Suprapubic skin (tissue), 4 donors: ENCODE measurements at places on chromosomes 7 and 10.
A peak's percentile ranks its signal among the peaks of the same experiment; 100 is the strongest.

- peaks cover 53% of the 10 kb centered on the region for H3K4me1 ChIP-seq
- H3K4me3 ChIP-seq: peak overlapping the region; percentile 99
- peaks cover 31% of the 10 kb centered on the region for H3K36me3 ChIP-seq
- peak; percentile 87 for DNase-seq
- peak overlapping the region; percentile 98 for H3K27ac ChIP-seq
Observed at GRCh38 chr7:26199301-26200037, 1.1 kb downstream of the HNRNPA2B1 start.

DNA sequence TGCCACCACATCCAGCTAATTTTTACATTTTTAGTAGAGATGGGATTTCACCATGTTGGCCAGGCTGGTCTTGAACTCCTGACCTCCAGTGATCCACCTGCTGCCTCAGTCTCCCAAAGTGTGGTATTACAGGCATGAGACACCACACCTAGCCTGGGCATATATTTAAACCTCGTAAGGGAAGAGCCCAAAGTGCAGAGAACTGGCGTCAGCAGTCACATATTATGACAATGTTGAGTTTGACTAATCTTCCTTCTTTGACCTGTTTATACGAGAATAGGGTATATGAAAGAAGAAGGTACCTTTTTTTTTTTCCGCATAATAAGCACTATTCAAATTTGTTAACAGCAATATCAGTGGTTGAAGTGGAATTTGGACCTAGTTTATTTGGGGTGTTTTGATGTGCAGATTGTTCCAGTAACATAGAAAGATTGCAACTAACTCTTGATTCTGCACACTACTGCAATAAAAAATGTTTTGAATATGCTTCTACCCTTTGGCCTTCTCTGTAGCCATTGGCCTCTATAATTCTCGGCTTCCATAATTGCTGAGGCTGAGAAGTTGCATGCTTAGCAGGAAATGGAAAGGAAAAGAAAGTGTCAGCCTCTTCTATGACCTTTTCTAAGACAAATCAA, 55.9 kb downstream of the MINPP1 start:
- H3K36me3 ChIP-seq: no peaks in the 10 kb centered on the region
- H3K27me3 ChIP-seq: no peaks in the 10 kb centered on the region
- H3K27ac ChIP-seq: no peak overlapping the region
- no peak overlapping the region for H3K4me3 ChIP-seq
- DNase-seq: no peak

DNA sequence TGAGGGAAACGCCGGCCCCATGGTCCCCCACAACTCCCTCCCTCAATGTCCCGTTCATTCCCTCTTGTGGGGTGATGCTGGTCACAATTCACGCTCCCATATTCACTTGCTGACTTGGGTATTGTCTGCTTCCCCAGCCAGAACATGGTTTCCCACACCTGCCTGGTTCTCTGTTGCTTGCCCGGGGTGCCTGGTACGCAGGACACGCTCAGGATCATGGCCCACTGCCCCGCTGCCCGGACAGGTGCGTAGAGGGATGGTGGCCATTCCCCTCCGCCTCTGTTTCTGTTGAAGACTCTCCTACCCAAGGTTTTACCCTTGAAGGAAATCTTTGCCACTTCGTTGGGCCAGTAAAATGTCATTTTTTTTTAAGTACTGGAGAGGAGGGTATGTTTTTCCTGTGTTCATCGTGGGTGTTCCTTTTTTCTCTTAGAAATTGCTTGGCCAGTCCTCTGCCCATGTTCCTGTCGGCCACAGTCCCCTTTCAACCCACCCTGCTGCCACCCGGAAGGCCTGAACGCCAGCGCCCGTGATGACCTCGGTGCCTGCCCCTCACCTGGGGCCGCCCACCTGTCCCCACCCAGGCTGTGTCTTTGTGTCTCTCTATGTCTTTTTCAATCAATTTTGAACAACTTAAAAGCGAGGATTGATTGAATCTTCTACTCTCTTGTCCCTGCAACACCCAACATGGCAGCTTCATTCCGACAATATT, 38.2 kb downstream of the FOXL3 start:
- H3K4me1 ChIP-seq: peaks cover 12% of the 10 kb centered on the region
- no peaks in the 10 kb centered on the region for H3K27me3 ChIP-seq
- DNase-seq: no peak
- no peak overlapping the region for H3K4me3 ChIP-seq
- no peaks in the 10 kb centered on the region for H3K36me3 ChIP-seq
- H3K27ac ChIP-seq: no peak overlapping the region

- no peak overlapping the region for H3K4me3 ChIP-seq
- no peaks in the 10 kb centered on the region for H3K4me1 ChIP-seq
- DNase-seq: no peak
- no peaks in the 10 kb centered on the region for H3K36me3 ChIP-seq
Observed at GRCh38 chr10:78991187-78991586, 77.6 kb upstream of the ZMIZ1 start.

DNA sequence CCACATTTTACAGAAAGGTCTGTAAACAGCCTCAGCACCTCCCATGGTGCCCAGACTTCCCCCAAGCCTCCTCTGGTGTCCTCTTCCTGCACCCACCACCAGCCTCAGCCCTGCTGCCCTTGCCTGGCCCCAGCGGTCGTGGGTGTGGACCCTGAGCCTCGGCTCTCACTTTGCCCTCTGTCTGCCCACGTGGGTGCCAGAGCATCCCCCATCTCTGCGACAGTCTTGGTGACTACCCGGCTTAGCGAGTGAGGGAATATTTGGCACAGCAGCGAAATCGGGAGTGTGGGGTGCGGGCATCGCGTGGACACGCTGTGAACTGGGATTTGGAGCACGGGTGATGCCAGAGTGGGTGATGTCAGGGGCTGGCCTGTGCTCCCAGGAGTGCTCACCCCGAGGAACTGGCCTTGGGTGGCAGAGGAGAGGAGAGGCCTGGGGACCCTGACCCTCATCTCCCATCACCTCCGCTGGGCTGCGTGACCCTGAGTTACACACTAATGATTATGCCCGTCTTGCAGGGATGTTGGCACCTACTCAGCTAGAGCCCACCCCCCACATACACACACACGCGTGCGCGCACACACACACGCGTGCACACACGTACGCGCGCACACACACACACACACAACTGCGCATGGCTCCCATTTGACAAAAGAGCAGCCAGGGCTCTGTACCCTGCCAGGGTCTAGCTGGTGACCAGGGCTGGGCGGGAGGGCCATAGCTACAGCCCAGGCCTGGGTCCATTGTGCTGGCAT, 8.7 kb downstream of the ELFN1 start:
- H3K27ac ChIP-seq: no peak overlapping the region
- no peaks in the 10 kb centered on the region for H3K4me1 ChIP-seq
- peaks cover 44% of the 10 kb centered on the region for H3K27me3 ChIP-seq
- peak; percentile 47 for DNase-seq

GRCh38 chr7:2138146-2138765, 94.5 kb downstream of the MAD1L1 start:
- H3K4me3 ChIP-seq: no peak overlapping the region
- no peaks in the 10 kb centered on the region for H3K27me3 ChIP-seq

DNA sequence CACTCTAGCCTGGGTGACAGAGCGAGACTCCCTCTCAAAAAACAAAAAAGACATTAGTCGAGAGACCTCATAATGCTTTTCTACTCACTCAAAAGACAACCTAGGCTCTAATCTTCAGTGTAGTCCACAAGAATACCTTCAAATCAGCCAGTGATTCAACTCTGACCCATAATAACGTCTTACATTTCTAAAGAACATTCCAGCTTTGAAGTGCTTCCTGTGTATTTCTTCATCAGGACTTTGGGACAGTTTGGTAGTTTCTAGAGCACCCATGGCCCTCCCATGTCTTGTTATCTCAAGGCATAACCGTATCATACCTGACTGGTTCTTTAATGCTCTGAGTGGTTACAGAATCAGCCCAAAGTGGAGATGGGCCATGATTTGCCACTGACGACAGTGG, 221.3 kb downstream of the SKIDA1 start:
- no peaks in the 10 kb centered on the region for H3K27me3 ChIP-seq
- no peak overlapping the region for H3K27ac ChIP-seq
- no peaks in the 10 kb centered on the region for H3K4me1 ChIP-seq
- H3K36me3 ChIP-seq: no peaks in the 10 kb centered on the region

DNA sequence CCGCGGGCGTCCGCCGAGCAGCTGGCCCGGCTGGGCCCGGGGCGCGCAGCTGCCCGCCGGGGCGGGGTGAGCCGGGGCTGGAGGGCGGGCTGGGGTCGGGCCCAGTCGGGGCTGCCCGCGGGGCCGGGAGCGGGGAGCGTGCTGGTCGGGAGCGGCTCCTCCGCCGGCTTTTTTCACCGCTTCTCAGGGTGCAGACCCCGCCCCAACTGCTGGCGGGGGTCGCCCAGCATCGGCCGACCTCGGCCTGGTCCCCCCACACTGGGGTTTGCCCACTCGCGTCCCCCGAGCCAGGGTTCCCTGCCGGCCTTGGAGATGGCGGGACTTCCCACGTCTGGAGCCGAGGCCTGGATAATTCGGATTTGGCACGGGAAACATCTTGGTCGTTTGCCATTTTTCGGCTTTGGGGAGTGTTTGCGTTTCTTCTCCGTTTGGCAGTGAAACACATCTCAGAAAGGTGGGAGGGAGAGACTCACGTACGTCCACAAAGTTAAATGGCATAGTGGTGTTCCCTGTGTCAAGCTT, 432 bp downstream of the TMEM248 start:
- no peak for DNase-seq
- H3K4me3 ChIP-seq: peak overlapping the region; percentile 92
- H3K4me1 ChIP-seq: peaks cover 39% of the 10 kb centered on the region
- H3K36me3 ChIP-seq: no peaks in the 10 kb centered on the region

GRCh38 chr7:47893238-47893637, 55.0 kb downstream of the PKD1L1 start:
- no peaks in the 10 kb centered on the region for H3K36me3 ChIP-seq
- no peaks in the 10 kb centered on the region for H3K27me3 ChIP-seq
- H3K4me1 ChIP-seq: no peaks in the 10 kb centered on the region
- DNase-seq: no peak

GRCh38 chr7:32126843-32127242, 56.6 kb upstream of the PDE1C start:
- no peaks in the 10 kb centered on the region for H3K4me1 ChIP-seq
- DNase-seq: no peak
- H3K27me3 ChIP-seq: no peaks in the 10 kb centered on the region
- H3K4me3 ChIP-seq: no peak overlapping the region

DNA sequence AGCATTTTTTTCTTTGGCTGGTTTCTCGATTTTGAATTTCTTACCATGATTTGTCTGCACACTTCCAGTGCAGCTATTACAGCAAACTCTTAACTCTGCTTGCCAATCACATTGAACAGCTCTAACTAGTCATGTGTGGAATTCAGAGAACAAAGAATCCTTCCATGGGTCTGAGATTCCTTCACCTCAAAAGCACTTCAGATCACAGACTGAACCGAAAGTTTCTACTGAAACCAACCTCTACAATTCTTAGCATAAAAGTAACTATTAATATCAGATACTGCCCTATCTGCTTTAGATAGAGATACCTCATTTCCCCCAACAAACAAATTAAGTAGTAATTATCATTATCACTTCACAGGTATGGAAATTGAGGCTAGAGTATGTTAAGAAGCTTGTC, 56.5 kb upstream of the SP4 start:
- peaks cover 6% of the 10 kb centered on the region for H3K4me1 ChIP-seq
- no peaks in the 10 kb centered on the region for H3K36me3 ChIP-seq

GRCh38 chr10:6892864-6893263, 312.8 kb upstream of the PRKCQ start:
- no peak for DNase-seq
- peaks cover 3% of the 10 kb centered on the region for H3K27me3 ChIP-seq
- no peak overlapping the region for H3K27ac ChIP-seq
- no peaks in the 10 kb centered on the region for H3K4me1 ChIP-seq

DNA sequence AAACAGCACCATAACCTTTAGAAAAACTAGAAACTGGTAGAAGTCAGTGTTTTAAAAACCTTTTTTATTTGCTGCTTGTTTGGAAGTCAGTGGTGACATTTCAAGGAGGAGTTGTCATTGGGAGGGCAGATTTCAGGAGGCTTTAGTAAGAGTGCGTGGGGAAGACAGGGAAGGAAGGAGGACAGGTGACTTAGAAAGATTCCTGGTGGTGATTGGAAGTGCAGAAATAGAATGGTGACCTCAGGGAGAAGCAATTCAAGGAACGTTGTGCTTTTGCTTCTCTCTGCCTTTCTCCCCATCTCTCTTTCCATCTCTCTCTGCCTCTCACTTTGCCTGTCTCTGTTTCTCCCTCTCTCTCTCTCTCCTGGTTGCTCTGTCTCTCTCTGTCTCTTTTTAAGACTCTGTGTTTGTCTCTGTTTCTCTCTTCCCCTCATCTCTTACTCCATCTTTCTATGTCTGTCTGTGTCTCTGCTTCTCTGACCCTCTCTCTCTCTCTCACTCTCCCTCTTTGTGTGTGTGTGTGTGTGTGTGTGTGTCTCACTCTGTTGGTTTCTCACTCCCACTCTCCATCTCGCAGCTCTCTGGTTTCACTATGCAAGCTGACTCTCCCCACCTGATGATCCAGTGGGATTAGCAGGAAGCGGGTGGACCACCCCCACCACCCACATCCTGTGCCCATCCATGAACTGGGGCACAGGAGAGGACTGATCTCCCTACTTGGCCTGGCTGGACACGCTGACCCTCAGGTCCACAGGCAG, 10.9 kb upstream of the PFKP start:
- no peak overlapping the region for H3K27ac ChIP-seq
- DNase-seq: no peak
- H3K4me3 ChIP-seq: no peak overlapping the region
- H3K27me3 ChIP-seq: no peaks in the 10 kb centered on the region

DNA sequence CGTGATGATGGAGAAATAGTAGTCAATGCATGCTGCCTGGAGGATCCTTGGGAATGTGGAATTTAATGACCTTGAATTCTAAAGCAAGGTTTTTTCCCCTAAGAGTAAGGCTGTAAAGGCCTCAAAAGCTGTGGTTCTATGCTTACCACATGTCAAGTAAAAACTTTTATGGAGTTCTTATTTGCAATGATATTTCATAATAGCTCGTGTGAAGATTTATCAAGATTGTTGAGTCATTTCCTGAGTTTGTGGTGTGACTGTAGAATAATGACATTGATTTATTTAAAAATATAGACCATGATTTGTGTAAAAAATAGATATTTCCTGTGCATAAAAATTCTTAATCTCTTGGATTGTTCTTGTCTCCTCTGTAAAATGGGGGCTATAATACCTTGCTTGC, 67.5 kb upstream of the SORCS1 start:
- DNase-seq: no peak
- H3K4me3 ChIP-seq: no peak overlapping the region
- no peaks in the 10 kb centered on the region for H3K36me3 ChIP-seq

DNA sequence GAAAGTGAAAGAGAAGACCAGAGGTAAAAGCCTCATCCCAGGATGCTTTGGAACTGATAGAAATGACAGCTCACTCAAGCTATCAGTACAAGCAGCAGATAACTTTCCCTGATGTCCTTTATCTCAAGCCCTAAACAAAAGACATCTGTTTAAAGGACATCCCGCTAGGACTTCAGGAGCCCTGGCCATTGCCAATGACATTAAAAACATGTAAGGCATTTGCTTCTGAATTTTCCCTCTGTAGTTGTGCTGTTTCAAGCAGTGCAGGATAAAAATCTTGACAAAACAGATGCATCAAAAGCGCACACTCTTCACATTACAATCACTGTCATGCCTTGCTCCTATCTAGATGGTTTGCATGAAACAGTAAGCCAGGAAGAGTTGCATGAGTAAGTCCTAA, 159.8 kb downstream of the AOAH start:
- H3K27me3 ChIP-seq: no peaks in the 10 kb centered on the region
- no peak overlapping the region for H3K4me3 ChIP-seq
- H3K4me1 ChIP-seq: peaks cover 6% of the 10 kb centered on the region
- H3K27ac ChIP-seq: no peak overlapping the region

GRCh38 chr10:71246591-71247413, 34.4 kb downstream of the UNC5B start:
- no peak overlapping the region for H3K4me3 ChIP-seq
- H3K36me3 ChIP-seq: no peaks in the 10 kb centered on the region
- peaks cover 6% of the 10 kb centered on the region for H3K27me3 ChIP-seq
- H3K27ac ChIP-seq: peak overlapping the region; percentile 17
- no peak for DNase-seq
- peaks cover 72% of the 10 kb centered on the region for H3K4me1 ChIP-seq
